ENCODE measurements at places on chromosomes 5 and 9.

DNA sequence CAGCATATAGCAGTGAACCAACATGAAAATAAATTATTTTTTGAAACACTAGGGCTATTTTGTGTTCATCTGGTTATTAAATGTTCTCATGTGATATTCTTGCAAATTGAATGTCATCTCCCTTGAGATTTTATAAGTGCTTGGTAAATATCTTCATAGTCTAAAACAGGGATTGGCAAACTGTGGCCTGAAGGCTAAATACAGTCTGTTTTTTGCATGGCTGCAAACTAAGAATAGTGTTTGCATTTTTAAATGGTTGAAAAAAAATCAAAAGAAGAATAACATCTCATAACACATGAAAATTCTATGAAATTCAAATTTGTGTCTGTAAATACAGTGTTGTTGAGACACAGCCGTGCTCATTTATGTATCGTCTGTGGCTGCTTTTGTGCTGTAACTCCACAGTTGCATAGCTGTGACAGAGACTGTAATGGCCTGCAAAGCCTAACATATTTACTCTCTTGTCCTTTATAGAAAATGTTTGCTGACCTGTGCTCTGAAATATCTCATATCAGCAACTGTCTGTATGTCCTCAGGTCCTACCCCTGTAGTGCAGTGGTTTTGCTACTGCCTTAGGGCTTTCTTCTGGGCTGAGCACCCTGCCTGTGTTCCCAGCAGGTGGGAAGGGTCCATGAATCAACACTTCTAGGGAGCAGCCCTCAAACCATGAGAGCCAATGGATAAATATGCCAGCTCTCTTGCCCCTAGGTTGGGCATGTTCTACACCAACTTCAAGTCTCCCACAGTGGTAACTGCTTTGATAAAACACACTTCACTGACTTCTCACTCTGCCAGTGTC, 41.7 kb upstream of the ARRDC3 start:
- no peak for DNase-seq

- no peak for DNase-seq
Observed at GRCh38 chr9:18676525-18676924, 202.6 kb downstream of the ADAMTSL1 start.

GRCh38 chr5:153711755-153712154, 221.3 kb downstream of the GRIA1 start:
- peak; percentile 11 for DNase-seq

- no peak for DNase-seq
Observed at GRCh38 chr5:6941631-6942030, 228.4 kb downstream of the TENT4A start.

DNA sequence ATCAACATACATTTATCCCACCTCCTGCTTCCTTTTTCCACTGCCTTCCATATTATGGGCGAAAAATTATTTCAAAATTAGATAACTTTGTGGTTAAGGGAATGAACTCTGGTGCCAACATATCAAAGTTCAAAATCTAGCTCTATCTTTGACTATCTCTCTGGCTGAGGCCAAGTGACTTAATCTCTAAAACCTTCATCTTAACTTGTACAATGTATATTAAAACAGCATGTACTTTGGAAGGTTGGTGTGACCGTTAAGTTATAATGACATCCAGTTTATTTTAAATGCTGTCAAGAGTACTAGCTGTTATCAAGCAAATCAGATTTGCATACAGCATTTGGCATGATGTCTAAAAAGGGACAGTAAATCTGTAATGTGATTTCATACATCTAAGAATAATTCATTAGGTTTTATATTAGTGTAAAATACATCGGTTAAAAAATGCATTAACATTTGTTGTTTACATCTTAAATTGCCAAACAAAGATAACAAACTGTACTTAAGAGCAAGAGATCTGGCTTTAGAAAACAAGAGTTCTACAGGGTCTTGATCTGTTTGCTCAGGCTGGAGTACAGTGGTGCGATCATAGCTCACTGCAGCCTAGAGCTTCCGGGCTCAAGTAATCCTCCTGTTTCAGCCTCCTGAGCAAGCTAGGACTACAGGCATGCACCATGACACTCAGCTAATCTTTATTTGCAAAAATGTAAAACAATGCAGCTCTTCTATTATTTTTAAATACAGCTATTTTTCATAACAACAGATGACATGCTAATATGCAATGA, 102.8 kb downstream of the CDH18 start:
- no peak for DNase-seq

GRCh38 chr5:159929176-159929575, 12.9 kb downstream of the ADRA1B start:
- no peak for DNase-seq

GRCh38 chr5:35640623-35641022, 23.0 kb downstream of the SPEF2 start:
- no peak for DNase-seq

DNA sequence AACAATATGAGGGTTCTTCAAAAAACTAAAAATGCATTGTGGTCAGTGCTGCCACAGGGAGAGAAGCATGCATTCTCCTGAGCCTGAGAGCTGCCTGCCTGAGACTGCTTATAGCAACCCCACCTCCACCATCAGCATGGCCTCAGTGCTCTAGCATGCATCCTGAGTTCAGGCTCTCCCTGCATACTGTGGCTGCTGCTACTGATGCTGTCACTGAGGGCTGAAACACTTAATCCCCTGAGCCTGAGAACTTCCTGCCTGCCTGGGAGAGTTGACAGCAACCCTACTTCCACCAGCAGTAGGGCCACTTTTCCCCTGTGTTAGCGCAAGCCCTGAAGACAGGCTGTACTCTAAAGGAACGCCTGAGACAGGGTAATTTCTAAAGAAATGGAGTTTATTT, 206.0 kb downstream of the FBXO4 start:
- no peak for DNase-seq

DNA sequence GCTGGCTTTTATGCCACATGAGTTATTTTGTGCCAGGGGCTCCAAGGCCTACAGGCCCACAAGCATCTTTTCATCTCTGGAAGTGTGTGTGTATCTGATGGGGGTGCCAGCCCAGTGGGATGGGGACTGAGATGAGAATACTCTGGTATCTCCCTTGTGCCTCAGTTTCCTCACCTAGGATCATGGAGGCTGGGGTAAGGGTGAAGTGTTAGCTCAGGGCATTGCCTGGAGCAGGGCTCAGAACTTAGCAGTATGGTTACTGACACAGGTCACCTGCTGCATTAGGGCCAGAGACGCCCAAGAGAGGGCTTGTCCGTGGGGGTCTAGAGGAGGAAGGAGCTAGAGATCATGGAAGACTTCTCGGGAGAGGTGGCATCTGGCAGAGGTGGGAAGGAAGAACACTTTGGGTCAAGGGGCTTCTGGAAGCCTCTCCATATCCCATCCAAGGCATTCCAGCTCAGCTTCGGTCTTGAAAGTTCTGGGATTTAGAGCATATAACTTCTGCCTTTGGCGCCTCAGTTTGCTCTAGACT, 742 bp upstream of the WNK2 start:
- no peak for DNase-seq

- peak; percentile 79 for DNase-seq
Observed at GRCh38 chr5:146048994-146049703, 56.2 kb downstream of the PLAC8L1 start.

- no peak for DNase-seq
Observed at GRCh38 chr5:144335561-144335960, 164.9 kb downstream of the KCTD16 start.

GRCh38 chr5:124481419-124481818, 265.0 kb downstream of the ZNF608 start:
- DNase-seq = no peak

GRCh38 chr5:77987988-77988387, 211.8 kb upstream of the TBCA start:
- DNase-seq = no peak

GRCh38 chr5:137856916-137857862, 10.5 kb upstream of the MYOT start:
- no peak for DNase-seq

DNA sequence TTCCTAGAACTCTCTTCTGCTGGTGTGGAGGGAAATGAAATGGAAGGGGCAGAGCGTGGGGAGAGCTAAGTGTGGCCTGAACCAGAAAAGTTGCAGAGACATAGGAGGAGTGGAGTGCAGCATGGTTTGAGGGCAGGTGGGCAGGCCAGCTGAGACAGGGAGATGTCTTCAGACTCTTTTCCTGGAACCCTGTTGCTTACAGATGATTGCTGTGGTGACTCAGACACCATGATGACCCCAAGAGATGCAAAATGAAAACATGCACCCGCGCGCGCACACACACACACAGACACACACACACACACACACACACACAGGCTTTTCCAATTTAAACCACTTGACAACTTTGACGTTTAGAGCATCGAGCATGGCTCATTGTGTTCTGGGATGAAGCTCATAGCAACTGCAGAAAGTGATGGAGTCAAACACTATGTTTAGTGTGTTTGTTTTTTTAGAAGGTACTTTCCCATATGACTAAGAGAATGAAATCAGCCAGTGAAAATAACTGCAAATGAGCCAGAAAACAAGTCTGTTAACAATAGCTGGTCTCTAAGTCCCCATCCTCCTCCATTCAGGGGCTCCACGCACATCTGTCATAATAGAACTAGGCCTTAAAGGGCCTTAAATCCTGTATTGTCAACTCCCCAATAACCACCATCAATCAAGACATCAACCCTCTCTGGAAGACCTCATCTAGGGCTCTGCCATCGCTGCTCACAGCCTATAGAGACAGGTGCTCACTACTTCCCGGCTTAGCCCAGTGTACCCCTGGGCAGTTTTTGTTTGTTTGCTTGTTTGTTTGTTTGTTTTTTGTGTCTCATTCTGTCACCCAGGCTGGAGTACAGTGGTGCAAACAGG, 9.6 kb downstream of the TMOD1 start:
- peak; percentile 69 for DNase-seq

DNA sequence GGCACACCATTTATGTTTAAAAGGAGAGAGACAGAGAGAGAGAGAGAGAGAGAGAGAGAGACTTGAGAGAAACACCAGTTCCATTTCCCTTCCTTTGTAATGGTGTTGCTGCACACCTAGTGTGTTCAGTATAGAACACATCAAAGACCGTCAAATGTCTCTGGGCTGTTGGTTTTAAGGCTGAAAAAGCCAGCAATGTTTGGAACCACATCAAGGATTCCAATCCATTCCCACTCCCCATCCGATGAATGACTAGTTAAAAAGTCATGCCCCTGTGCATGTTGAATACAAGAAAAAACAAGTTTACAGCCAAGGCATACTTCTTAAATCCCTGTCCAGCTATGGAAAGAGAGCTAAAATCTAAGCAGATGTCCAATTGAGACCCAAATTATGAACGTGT, 83.0 kb upstream of the IFNE start:
- DNase-seq = no peak

DNA sequence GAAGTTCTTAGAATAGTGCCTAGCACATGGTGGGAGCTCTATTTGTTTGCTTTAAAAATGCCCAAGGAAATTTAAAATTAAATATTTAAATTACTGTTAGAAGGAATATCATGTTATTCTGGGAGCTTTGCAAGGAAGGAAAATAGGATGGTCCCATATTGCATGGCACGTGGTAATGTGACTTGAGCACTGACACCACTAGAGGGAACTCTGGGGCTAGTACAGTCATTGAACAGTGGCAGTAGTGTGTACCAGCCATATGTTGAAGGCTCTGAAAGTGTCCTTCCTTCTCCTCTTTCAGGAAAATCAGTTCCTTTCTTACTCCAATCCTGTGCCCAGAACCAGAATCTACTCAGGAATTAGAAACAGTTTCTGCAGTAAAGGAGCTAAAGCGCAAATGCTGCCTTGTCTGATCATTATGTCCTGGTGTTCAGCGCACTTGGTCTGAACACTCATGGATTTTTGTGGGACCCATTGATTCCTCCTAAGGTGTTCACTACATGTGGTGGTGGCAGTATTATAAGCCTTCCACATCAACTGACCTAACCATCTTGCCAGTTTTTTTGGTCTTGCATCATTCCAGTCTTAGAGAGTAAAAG, 54.1 kb downstream of the GDA start:
- peak; percentile 33 for DNase-seq

GRCh38 chr9:26863074-26863473, 29.5 kb downstream of the CAAP1 start:
- DNase-seq = peak; percentile 27

- DNase-seq = no peak
Observed at GRCh38 chr5:72194846-72195245, 87.6 kb downstream of the MAP1B start.

DNA sequence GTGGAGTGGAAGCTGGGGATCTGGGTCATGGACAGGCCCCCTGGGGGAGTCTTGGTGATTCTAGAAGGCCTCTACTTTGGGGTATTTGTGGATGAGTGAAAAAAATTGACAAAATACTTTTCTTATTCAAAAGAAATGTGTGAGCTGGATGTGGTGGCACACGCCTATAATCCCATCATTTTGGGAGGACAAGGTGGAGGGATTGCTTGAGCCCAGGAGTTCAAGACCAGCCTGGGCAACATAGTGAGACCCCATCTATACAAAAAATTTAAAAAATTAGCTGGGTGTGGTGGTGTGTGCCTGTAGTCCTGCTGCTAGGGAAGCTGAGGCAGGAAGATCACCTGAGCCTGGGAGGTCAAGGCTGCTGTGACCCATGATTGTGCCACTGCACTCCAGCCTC, 6.6 kb upstream of the NCS1 start:
- DNase-seq = no peak

DNA sequence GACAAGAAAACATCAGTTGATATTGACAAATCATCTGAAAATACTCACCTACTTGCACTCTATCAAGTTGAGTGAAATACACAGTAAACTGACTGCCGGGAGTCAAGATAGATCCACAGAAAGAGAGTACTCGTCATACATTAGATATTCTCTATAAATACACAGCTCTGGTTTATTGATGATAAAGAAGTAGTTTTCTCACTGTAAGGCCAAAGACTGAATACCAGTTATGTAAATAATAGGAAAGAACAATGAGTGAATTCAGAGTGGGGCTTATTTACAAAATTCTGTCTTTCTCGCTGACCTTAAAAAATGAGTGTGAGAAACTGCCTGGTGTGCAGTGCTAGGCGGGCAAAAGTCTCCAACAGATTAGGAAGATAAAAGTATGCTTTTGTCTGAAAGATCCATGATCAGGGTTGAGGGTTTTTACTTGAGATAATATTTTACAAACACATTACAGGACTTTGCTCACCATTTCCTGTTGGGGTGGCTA, 341.0 kb downstream of the KCTD16 start:
- DNase-seq = no peak

DNA sequence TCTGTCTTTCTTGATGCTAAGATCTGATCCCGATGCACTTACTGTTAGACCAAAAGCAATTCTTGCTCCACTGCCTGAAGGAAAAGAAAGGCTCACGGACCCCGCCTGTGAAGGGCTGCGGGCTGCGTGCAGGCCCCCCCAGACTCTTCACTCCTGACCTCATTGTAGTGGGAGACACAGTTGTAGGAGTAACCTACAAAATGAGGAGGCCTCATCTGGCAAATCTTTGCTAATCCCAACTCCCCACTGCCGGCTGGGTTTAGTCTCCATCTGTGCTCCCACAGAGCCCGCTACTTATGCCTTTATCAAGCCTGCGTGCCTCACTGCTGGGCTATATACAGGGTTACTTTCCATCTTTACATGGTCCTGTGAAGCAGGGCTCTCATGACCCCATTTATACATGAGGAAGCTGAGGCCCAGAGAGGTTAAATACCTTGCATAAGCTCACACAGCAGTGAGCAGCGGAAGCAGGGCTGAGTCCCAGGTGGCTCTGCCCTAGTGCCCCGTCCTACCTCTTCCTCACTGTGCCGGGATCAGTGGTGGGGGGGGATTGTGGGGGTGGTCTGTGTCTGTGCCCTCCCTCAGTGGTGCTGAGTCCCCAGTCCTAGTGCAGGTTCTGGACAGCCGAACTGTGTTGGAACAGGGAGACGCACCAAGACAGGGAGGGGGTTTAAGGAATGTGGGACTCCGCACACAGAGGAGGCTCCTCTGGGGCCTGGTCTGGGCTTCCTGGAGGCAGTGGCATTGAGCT, 43.9 kb upstream of the RNF130 start:
- DNase-seq = no peak
